ENCODE measurements at places on chromosomes 1 and 21.

- DNase-seq: no peak
These were observed 117.9 kb downstream of the PRDM2 start for GRCh38 chr1:13817906-13818305.

- no peak for DNase-seq
These were observed 175.6 kb downstream of the FCRL5 start for GRCh38 chr1:157376681-157377080.

DNA sequence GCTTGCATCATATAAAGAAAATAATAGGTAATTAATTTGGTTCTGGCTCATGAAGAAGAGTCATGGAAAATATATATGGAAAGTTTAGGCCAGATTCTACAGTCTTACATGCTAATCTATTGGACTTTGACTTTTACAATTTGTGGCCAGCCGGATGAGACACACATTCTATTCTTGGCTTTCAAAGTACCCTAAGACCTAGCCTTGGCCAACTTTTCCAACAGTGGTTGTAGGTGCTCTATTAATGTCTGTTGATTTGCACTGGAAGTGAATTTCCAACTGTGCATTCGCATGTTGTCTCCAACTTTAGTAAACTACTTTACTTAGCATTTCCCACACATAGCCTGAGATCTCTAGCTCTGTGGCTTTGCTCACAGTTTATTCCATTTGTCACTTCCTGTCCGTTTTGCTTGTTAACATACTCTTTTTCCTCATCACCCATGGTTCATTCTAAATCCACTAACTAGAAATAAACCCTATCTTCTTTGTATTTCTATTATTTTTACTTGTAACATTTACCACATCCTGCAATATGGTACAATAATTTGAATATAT, 644.0 kb downstream of the PTPRC start:
- peak; percentile 20 for DNase-seq

DNA sequence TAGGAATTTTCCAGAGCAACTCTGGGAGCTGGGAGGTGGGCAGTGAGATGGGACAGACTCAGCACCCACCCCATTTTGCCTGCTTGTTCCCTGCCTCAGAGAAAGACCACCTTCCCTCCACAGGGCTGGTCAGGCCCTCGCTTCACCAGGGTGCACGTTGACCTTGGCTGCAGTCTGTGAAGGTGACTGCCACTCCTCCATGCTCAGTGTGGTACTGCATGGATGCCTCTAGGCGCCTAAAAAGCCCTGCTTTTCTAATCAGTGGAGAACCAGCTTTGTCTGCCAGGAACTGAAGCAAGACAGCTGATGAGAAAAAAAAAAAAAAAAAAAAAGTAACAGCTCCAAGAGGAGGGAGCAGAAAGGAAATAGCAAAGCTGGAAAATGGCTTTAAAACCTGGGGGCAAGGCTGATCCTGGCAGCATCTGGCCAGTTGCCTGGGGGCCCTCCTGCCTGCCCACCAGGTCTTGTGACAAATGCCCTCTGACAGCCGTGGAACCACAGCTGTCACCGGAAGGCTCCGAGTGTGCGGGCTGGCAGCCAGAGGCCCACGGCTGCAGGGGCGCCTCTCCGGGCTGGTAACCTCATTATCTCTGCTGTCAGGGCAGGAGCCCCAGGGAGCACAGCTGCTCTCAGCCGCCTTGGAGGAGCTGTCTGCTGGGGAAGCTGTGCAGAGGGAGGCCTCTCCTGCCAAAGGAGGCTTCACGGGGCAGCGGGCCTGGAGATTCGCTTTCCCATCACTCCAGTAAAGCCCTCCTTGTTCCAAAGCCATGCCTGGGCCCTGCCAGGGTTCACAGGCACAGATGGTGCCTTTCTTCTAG, 13.7 kb downstream of the KIAA1614 start:
- DNase-seq: no peak

DNA sequence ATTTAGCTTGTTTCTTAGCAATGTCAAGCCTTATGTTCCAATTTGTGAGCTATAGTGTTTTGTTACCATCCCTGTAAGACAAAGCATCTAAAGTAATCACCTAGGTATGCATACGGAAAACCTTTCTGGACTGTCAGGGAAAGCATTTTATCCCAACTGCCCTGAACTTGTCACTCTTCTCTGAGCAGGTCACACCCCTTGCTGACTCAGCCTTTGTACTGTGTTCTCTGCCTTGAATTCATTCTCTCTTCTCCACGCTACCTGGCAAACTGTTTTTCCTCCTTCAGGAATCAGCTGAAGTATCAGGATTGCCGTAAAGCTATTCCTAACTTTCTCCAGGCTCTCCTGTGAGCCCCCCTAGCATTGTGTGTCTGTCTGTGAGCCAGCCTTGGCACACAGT, 54.2 kb downstream of the PBX1 start:
- DNase-seq: peak; percentile 25

GRCh38 chr1:75953461-75953860, 21.3 kb upstream of the ASB17 start:
- DNase-seq: no peak

GRCh38 chr1:205914155-205914507, 29.1 kb downstream of the SLC26A9 start:
- DNase-seq: no peak

GRCh38 chr1:236156512-236157208, 14.3 kb downstream of the GPR137B start:
- no peak for DNase-seq

- no peak for DNase-seq
These were observed 15.9 kb downstream of the ERRFI1 start for GRCh38 chr1:8010080-8010664.

- DNase-seq: peak; percentile 13
These were observed at the start of gene GNG12 for GRCh38 chr1:67832737-67833601. Gene GNG12 (minus strand): TSS chr1:67833467. CDS start chr1:67707686, 125,781 bp downstream.

DNA sequence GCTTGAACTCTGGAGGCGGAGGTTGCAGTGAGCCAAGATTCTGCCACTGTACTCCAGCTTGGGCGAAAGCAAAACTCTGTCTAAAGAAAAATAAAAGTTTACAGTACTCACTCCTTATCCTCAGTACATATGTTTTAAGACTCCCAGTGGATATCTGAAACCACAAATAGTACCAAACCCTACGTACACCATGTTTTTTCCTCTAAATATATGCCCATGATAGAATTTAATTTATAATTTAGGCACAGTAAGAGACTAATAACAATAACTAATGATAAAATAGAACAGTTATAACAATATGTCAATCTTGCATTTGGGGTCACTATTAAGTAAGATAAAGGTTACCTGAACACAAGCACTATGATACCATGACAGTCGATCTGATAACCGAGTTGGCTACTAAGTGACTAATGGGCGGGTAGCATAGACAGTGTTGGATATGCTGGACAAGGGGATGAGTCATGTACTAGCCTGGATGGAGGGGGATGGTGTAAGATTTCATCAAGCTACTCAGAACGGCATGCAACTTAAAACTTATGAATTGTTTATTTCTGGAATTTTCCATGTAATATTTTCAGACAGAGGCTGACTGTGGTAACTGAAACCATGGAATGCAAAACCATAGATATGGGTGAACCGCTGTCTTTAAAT, 43.7 kb downstream of the ST7L start:
- no peak for DNase-seq

DNA sequence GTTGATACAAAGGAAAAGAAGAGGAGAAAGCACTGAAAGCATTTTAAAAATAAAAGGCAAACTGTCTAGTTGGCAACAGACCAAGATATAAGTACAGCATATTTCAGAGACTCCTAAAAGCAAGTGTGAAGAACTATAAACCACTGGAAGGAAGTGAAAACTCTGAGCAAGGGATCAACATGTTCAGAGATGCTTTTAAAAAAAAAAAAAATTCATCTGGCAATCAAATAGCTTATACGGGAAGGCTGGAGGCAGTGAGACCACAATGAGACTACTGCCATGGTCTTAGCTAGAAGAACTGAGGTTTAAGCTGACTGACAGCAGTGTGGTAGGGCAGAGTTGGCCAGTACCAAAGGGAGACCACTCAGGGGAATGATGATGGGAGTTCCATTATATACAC, 124.3 kb downstream of the VAV3 start:
- no peak for DNase-seq

GRCh38 chr1:15288173-15288926, 41.3 kb downstream of the FHAD1 start:
- no peak for DNase-seq

DNA sequence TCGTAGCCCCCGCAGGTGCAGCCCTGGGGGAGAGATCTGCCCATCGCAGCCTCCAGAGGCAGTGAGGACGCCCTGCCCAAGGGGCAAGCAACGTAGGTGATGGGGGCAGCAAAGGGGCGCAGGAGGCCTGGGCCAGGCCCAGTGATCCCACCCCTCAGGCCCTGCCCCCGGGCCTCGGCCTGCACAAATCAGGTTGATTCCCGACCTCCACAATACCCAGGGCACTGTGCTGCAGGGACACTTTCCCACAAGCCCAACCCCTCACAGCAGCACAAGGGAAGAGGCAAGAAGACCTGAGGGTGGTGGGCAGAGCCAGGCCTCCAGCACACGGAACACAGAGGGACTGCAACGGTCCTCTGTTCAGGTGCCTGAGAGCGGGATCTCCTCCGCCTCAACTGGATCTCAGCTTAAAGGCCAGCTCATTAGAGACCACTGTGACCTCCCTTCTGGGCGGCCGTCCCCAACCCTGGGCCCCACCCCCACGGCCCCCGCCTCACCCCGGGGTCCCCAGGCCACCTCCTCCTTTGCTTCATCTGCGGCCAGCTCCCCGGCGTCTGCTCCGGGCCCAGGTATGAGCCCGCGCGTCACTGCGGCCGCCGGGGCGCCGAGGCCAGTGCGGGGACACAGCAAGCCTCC, 812 bp upstream of the ARF1 start:
- peak; percentile 58 for DNase-seq

- DNase-seq: no peak
These were observed 60.1 kb downstream of the PRDM16 start for GRCh38 chr1:3129133-3129490.

GRCh38 chr21:41662761-41663160, 104.1 kb downstream of the RIPK4 start:
- no peak for DNase-seq

DNA sequence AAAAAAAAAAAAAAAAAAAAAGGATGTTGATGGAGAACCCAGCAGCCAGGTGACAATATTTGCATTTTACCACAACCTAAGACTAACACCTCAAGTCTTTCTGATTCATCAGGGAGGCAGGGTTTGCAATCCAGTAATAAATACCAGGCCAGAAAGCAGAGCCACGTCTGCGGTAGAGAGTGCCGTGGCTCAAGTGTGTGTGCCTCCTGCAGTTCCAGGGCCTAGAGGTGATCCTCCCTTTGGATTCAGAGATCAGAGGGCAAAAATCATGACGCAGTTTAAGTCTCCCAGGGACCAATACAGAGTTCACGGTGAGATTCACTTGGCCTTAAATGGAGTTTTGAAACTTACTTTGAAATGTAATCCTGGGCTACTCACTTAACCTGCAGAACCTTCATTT, 34.9 kb downstream of the TMCO4 start:
- no peak for DNase-seq

GRCh38 chr1:62523860-62524259, 73.5 kb upstream of the ANGPTL3 start:
- DNase-seq: no peak

DNA sequence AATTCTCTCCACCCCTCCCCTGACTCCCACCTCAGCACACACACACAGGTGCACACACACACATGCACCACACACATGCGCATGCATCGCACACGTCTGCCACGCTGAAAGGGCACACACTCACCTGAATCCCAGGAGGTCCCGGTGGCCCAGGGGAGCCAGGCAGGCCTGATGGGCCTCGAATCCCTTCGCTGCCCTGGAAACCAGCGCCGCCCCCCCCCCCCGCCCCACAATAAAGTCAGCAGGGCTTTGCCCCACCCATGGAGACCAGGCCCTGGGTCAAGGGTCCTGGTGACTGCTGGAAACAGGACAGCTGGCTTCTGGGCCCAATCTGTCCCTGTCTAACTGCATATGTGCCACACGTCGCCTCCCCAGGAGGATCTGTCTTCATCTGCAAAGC, 17.8 kb upstream of the PEF1 start:
- DNase-seq: no peak

GRCh38 chr1:6014130-6014999, 22.1 kb upstream of the NPHP4 start:
- DNase-seq: no peak

DNA sequence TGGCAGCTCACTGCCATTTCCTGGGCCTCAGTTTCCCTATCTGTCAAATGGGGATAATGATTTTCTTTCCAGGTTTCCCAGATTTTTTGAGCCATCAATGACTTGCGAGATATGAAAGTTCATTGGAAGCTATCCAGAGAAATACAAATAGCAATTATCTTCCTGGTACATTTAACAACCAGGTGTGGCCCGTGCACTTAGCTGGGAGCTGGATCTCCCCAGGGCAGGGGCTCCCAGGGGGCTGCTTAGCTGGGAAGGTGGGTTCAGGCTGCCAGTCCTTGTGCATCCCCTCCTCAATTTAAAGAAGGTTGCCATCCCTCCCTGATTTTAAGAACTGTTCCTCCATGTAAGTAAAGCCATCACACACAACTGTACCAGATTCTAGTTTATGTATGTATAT, 3.6 kb upstream of the TMEM54 start:
- DNase-seq: no peak

DNA sequence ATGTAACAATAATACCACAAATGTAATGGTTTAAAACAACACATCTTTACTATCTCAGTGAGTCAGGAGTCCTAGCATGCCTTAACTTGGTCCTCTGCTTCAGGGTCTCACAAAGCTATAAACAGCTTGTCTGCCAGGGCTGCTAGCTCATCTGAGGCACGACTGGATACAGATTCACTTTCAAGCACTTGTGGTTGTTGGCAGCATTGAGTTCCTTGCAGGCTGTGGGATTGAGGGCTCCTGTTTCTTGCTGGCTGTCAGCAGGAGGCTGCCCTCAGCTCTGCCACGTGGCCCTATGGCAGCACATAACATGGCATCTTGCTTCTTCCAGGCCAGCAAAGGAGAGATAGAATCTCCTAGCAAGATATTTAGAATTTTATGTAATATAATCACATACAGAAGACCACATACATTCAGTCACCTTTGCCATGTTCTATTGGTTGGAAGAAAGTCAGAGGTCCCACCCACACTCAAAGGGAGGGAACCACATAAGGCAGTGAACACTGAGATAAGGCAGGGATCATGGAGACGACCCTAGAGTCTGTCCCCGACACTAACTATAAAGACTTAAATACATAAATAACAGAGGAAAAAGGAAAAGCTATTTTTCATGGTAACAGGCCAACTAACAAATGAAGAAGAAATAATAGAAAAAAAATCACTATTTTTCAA, 18.9 kb upstream of the IPP start:
- peak; percentile 65 for DNase-seq

- no peak for DNase-seq
These were observed 9.1 kb downstream of the ASPM start for GRCh38 chr1:197137322-197137721.

- DNase-seq: peak; percentile 82
These were observed 78.7 kb upstream of the ZNF281 start for GRCh38 chr1:200488375-200489165.

DNA sequence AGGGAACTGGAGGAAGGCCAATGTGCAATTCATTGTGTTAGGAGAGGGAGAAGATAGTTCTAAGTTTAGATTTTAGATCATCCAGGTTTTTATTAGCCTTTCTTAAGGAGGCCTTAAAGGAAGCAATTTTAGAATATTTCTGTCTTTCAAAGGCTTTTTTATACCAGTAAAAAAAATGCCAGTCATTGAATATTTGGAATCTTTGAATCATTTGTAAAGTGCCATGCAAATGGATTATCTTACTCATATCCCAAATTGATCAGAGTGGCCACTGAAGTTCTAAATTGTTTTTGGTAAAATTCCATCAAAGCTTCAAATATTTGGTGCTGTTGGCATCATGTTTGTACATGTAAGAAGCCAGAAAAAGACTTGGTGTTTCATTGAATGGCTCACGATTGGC, 244.8 kb downstream of the RPS6KC1 start:
- DNase-seq: peak; percentile 29

GRCh38 chr1:212188599-212189351, 96.4 kb upstream of the PPP2R5A start:
- DNase-seq: no peak

- DNase-seq: no peak
These were observed 367.3 kb downstream of the SMYD3 start for GRCh38 chr1:246139745-246140182.

All from OCI-M1 (cell line).